ENCODE measurements at places on chromosomes 4 and X.

- DNase-seq: no peak
Observed at GRCh38 chr4:655464-656151, 18.5 kb downstream of the ATP5ME start.

- DNase-seq: no peak
Observed at GRCh38 chr4:137641544-137641943, 109.2 kb upstream of the PCDH18 start.

DNA sequence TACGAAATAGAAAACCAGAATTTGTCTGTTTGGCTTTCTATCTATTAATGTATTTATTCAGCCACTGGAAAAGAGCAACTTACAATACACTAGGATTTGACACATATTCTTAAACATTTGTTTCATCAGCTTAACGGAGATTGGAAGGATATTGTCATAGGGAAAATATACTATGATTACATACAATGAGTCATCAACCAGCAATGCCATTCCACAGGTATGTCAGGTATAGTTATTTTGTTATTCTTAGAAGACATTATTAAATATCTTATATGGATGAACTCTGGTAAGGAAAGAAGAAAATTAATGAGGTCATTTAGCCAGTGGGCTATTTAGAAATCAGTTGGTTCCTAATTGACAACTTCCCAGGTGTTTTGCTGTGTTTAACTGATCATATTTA lies 926.6 kb downstream of the STIM2 start:
- DNase-seq: peak; percentile 66

DNA sequence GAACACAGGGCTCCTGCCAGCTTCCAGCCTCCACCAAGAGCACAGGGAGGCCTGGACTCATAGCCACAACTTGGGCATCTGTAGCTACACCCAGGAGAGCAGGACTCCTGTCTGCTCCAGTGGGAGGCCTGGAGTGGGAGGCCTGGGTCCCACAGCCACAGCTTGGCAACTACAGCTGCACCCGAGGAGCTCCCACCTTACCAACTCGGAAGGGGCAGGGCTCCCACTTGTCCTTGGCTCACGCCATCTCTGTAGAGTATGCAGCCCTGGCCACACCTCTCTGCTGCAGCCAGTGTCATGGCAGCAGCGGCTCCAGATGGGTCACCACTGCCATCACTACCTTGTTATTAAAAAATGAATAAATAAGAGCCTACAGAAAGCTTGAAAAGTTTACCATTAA lies 45.5 kb downstream of the ARAP2 start:
- DNase-seq: no peak

DNA sequence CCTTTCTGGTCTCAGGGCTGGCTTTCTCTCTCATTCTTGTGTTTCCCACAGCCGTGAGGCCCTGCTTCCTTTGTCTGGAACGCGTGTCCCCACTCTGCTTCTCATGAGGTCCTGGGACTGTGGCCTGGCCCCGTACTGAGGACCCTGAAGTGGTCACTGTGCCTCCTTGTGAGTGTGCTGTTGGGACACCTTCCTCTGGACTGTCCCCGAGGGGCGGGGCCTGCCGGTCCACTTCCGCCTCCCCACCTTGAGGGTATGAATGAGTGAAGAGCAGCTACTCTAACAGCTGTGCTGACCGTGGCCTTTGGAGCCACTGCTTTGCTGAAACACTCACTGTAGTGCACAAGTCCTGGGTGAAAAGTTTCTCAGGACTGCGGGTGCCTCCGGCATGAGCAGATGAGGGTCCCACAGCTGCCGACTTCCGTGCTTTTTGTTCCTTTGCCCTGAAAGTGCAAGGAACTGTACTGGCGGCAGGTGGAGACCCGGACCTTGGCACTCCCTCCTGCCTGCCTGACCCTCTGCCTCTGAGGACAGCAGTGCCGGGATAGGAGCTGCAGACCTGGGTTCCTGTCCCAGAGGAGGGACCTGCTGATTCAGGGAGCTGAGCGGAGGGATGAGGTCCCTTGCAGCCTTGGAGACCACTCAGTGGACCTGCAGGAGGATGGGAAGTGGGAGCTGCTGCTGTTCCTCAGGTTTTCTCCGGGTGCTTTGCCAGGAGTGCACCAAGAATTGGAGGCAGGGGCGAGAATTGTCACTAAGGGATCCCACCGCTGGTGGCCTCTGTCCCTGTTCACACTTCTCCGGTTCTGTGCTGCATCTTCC lies 38.0 kb downstream of the HTT-AS start:
- no peak for DNase-seq

DNA sequence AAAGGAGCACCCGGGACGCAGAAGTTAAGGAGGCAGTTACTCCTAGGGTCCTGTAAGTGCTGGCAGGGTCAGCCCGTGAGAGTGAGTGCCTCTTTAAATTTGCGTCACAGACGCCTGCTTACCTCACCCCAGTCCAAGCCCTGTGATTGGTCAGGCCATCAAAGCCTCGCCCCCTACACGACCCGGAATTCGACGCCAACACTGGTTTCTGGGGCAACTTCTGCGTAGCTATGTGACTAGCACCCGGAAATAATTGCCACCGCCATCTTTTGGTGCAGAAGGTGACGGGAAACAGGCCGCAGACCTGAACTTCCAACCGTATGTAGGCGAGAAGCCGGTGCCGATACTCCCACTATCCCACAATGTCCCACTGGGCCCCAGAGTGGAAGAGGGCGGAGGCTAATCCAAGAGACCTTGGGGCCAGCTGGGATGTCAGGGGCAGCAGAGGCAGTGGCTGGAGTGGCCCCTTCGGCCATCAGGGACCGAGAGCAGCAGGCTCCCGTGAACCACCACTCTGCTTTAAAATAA lies at the start of gene DDX53:
TSS of gene DDX53 (plus strand) at position 265 of the 528 bp plus-strand sequence. CDS start at position 363, 98 bp downstream.
- DNase-seq: no peak

GRCh38 chr4:138939960-138940359 lies 75.6 kb upstream of the NOCT start:
- DNase-seq: no peak

- DNase-seq: no peak
Observed at GRCh38 chr4:81095389-81095788, 64.9 kb downstream of the BMP3 start.

DNA sequence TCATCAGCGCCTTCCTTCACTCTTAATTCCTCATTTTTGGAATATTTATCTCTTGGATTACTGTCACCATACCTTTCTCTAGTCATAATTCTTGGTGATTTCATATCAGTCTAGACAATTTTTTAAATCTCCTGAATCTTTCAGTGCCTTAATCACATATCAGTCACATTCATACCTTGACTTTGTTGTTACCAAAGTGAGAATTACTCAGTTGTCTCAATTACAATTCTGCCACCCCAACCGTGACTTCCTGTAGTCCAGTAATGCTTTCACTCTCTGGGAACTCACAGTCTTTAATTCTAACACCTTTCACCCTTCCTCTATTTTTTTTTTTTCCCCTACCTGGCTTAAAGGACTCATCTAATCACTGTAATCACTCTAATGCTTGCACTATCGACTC lies 1275.3 kb upstream of the TENM3 start:
- DNase-seq: no peak

DNA sequence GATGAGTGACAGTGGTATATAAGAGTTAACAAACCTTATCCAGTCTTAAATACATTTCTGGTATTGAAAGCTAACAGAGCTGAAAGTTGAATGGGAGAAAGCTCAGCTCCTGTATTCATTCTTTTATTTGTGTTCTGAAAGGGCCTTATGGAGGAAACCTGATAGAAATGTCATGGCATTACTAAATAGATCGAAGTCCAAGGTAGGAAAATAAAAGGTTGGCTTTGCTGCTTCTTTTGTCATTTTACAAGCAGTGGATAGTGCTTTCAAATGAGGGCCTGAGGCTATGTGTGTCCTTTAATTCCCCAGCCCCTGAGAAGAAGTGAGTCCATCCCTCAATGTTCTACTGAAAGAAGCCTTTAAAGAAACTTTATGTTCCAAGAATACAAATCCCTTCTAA lies 974.3 kb upstream of the INTU start:
- no peak for DNase-seq

DNA sequence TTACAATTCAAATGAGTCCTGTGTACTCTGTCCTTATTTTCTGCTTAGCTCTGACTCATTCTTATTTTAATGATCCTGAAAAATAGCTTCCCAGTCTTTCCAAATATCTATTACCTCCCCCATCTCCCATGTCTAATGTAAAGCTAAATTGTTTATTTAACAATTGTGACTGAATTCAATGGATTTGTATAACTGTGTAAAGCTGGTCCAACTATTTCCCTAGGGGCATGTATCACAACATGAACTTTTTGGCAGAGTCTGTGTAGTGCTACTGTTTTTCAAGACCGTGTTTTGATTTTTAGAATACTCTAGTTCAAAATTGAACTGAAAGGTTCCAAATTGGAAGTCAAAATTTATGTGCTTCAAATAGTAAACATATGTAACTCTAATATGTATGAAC lies 67.8 kb downstream of the SPCS3 start:
- DNase-seq: no peak

DNA sequence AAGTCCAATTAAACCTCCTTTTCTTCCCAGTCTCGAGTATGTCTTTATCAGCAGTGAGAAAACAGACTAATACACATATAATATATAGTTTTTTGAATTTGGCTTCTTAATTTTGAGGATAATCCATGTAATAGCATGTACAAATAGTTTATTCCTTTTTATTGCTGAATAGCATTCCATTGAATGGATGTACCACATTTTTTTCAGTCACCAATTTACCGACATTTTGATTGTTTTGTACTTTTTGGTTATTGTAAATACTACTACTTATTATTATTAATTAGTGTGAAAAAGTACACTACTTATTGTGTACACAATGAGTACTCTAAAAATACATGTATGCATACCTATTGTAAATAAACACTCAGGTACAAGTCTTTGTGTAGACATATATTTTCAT lies 42.3 kb upstream of the ANXA10 start:
- DNase-seq: no peak

DNA sequence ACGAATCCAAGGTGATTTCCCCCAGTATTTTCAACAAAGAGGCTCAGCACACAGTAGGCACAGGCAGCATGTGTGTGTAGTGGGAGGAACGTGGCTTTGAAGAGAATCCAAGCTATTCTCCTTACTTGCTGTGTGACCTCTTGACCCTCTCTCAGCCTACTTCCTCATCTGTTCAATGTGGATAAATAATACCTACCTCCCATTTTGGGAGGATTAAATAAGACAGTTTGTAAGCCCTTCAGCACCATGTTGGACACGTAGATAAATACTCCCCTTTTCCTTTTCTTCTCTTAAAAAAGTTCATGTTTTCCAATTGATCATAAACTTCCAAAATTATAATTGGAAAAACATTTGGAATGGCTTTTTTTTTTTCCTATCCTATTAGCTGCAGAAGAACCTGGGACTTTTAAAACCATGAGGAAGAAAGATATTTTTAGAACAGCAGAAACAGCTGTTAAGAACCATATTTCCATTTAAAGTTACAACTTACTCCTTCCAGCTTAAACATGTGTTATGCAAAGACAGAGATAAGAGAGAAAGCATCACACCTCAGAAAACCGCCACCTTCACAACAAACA lies 56.1 kb upstream of the TMEM131L start:
- no peak for DNase-seq

- DNase-seq: peak; percentile 92
Observed at GRCh38 chr4:154743683-154744340, at the start of gene LRAT. TSS of gene LRAT (plus strand) at chr4:154744000. CDS start at chr4:154744327, 327 bp downstream.

- no peak for DNase-seq
Observed at GRCh38 chrX:2500803-2501558, at the start of the genes DHRSX and ZBED1. TSS of gene DHRSX (minus strand) at chrX:2500976. CDS start at chrX:2500925, 51 bp downstream. TSS of gene ZBED1 (minus strand) at chrX:2500976. CDS start at chrX:2490719, 10,257 bp downstream.

- DNase-seq: no peak
Observed at GRCh38 chrX:135513130-135513515, 7.3 kb upstream of the INTS6L start.

DNA sequence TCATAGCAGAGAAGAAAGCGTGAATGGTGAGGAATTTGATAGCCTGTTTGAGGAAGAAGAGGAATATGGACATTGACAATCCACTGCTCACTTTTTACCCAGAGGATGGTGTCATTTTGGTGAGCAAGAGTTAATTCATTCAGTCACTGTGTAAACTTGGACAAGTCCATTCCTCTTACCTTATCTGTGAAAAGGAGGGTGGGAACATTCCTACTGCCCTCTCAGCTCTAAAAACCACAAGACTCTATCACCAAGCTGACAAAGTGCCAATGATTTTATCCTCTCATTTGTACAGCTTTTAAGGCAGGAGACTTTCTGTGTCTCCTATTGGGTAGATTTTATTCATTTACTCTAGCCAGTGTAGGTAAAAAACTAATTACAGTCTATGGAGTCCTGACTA lies 103.8 kb downstream of the LUZP4 start:
- DNase-seq: no peak

DNA sequence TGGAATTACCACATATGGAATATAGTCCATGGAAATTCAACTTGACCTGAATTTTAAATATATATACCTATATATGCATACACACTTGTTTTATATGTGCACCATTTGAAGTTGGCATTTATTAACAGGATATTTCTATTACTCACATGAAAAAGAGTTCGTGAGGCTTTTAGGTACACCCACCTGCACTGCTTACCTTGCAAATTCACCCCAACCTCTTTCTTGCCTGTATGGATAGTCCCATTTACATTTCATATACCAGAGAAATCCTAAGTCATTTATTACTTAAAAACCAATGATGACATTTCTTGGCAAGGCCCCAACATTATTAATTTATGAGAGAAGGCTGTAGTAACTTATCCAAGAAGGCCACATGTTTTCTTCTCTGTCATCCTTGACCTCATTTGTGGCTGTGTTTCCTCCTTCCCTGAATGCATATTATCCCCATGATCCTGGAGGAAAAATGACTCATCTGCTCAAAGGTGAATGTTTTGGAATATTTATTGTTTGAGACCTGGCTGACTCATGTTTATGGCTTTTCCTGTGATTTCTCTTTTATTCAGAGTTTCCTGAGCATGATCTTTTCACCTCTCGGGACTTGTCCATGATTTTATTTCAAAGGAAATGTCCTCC lies 62.2 kb upstream of the FAM241A start:
- DNase-seq: peak; percentile 77

GRCh38 chr4:23680671-23681518 lies 209.0 kb downstream of the PPARGC1A start:
- peak; percentile 30 for DNase-seq

- DNase-seq: no peak
Observed at GRCh38 chr4:3713817-3714641, 52.2 kb upstream of the ADRA2C start.

DNA sequence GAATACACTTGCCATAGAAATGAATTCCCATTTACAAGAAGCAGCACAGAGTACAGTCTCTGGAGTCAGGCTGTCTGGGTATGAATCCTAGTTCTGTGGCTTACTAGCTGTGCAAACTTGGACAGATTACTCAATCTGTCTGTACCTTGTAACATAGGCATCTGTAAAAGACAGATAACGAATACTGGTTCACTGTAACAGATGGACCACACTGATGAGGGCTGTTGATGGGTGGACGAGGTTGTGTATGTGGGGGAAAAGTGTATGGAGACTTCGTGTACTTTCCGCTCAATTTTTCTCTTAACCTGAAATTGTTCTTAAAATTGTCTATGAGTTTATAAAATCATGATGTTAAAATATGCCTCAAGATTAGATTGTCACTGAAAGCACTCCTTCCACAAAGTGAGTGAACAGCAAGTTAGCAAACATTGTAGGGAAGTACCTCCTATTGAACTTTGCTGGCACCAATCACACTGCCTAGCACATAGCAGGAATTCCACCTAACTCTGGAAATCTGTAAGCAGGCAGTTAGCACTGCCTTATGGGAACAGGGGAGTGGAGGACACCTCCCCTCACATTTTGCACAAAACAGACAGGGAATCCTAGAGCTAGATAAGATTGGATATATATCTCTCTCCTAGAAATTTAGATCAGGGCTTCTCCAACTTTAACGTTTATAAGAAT lies 6.5 kb upstream of the EXOSC9 start:
- DNase-seq: no peak

Measured in DMS53 (cell line).